HCEC 1CT (cell line): ENCODE measurements at places on chromosomes 5 and 9.

- DNase-seq: no peak
These were observed 150.1 kb upstream of the LHFPL2 start for GRCh38 chr5:78798673-78799029.

GRCh38 chr9:124394596-124394995, 20.6 kb downstream of the PSMB7 start:
- DNase-seq: no peak

DNA sequence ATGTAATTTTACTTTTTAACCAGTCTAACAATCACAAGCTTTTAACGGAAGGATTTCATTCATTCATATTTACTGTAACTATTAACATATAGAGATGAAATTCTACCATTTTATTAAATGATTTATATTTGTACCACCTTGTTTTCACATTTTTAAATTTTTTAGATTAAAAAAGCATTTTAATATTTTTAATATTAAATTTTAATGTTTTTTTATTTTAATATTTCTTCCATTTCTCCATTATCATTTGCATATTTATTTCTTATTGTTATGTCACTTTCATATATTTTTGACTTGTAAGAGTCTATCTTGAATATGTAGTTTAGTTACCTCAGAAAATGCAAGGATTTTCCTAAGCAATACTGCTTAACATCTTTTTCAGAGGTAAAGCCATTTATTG, 1034.0 kb upstream of the PTPRD start:
- no peak for DNase-seq

GRCh38 chr9:93467062-93467416, 13.7 kb upstream of the FAM120AOS start:
- peak; percentile 12 for DNase-seq

- no peak for DNase-seq
These were observed 9.2 kb downstream of the PTPN3 start for GRCh38 chr9:109488791-109489492.

DNA sequence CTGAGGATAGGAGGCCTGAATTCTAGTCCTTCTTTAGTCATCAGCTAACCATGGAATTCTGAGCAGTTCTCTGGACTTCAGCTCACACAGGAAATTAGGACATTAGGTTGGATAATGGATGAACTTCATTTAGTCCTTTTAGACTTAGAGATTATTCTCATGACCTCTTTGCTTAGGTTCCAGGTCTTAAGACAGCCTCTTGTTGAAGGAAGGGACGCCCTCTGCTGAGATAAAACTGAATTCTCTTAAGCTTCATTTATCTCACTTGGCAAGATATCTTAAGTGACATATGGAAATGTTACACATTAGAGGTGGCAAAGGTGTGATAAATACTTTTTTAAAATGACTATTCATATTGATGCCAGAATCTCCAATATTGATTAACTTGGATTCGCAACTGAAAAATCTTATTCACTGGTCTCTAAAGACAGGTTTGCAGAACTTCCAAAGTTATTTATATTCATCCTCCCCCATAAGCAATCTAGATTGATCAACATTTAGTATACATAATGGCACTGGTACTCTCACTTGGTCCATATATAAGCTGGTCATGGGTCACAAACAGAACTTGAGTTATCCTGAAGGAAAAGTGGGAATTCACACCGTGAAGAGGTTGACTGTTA, 16.9 kb upstream of the ZNF366 start:
- DNase-seq: peak; percentile 79

- peak; percentile 32 for DNase-seq
These were observed 75.7 kb upstream of the FBN2 start for GRCh38 chr5:128613766-128614165.

DNA sequence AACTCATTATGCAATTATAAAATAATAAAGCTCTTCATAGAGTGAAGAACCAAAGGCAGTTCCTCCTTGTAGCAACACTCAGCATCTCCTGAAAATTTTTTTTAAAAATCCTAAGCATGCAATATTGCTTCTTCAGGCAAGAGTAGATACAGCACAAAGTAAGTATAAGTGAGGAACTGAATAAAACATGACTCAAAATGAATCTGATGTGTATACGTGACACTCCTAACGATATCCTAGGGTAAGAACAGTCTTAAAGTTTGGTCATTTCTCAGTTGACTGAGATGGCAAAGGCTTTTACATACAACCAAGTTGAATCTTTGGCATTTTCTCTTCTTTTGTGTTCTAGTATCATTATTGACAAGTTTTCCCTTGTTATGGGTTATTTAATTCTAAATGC, 41.1 kb upstream of the AOPEP start:
- no peak for DNase-seq

- no peak for DNase-seq
These were observed 317.3 kb downstream of the TAF11L14 start for GRCh38 chr5:17951392-17952169.

GRCh38 chr9:16138561-16139491, 586.0 kb downstream of the CCDC171 start:
- peak; percentile 57 for DNase-seq

DNA sequence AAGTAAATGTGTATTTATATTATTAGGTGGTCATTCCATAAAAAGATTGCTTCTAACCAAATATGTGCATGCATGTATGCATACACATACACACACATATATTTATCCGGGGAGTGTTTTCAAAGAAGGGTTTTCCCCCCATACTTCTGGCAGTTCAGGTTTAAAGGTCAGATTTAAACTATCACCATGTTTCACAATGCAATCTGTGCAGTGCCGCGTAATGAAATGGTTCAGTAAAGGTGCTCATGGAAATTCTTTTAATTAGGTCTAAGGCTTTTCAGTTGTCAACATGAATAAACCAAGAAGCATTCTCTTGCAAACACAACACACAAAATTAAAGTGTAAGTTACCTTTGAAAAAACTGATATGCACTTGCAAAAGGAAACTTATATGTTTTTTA, 211.0 kb downstream of the CRB2 start:
- DNase-seq: no peak

DNA sequence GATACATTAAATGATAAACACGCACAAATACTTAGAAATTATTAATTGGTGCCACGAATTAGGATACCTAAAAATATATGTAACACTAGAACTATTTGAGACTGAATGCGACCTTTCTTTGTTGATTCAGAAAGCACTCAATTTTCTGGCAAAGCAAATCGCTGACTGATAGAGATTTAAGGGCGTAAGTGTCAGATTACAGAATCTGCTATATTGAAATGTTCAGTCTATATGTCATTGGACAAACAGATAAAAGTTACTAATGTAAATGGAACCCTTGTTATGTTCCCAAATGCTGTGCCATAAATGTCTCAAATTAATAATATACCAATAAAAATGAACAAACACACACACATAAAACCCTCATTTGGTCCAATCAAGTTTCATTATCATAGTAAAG, 137.9 kb downstream of the MPDZ start:
- no peak for DNase-seq

DNA sequence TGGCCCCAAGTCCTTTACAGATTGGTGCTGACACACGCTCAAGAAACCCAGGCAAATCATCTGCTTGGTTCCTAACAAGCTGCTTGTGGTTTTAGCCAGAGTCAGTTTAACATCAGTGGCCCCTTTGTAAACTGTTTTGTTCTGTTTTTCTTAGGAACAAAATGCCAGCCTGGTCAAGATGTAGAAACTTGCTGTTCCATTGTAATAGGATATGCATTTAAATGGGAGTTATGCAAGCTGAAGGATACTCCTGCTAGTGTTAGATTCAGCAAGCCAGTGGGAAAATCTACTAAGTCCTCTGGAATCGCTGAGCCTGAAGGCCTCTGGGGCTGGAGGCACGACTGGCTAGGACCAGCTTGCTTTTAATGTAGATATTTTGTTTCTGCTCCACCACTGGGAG, 391.1 kb downstream of the TLE4 start:
- DNase-seq: no peak

DNA sequence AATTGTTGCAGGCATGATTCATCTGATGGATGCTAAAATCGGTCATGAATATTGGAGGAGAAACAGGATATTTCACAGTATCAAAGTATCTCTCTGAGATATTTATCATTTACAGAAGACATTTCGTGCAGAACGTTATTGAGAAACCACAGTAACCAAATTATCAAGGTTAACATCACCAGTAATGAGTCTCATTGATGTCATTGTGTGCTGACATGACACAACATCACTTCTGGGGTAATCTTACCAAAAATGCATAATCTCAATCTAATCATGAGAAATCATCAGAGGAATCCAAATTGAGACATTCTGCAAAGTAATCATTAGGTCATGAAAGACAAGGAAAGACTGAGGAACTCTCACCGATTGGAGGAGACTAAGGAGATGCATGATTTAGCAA, 42.7 kb downstream of the C5orf22 start:
- no peak for DNase-seq

DNA sequence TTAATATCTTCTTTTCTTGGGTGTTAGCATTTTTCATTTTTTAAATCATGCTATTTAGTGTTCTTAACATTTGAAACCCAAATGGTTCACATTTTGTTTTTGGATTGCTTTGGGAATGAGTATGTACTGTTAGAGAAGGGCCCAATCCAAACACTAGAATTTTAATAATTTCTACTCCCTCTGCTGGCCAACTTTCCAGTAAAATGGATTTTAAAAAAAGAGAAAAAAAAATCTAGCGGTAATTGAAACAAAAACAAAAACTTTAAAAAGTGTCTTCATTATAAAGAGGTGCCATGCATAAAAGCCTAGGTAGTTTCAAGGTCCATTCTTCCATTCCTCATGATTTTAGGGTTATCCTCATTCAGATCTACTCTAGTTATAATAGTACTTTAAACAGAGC, 32.1 kb upstream of the RICTOR start:
- DNase-seq: peak; percentile 44

DNA sequence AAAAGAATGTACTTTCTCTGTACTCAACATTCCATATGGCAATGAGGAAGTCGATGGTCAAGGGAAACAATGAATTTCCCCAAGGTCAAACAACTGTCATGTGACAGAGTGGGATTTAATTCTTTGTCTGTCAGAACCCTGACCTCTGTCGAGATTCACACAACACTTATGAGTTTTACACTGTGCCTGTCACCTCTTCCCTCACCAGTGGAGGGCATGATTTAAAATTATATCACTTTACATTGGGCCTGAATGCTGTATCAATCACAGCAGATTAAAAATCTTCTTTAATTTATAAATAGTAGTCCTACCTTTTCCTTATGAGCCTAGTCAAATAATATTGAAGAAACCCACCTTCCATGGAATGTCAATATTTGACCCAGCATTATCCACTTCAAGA, 276.7 kb downstream of the CDH10 start:
- no peak for DNase-seq
